Right ventricle myocardium superior (tissue), 1 donor: ENCODE measurements at places on chromosomes 13 and 19. TPM values are rescaled to one million over a fixed set of nuclear protein-coding genes. Genes with fewer than 3 reads are reported as not detected.

DNA sequence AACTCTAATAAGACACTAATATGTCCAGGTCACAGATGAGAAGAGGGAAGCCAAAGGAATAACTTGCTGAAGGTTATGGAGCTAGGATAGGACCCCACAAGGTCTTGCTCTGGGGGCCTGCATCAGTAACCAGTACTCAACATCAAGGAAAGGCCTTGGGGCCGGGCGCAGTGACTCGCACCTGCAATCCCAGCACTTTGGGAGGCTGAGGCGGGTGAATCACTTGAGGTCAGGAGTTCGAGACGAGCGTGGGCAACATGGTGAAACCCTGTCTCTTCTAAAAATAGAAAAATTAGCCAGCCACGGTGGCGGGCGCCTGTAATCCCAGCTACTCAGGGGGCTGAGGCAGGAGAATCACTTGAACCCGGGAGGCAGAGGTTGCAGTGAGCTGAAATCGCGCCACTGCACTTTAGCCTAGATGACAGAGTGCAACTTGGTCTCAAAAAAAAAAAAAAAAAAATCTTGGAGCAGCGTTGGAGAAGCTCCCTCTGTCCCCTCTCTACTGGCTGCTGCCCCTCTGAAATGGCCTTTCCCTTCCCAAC lies 1.8 kb downstream of the LONP1 start:
- no peak for DNase-seq

GRCh38 chr19:11284515-11284914 lies 11.4 kb upstream of the TSPAN16 start:
- no peak for DNase-seq

GRCh38 chr19:7578127-7578526 lies 17.5 kb upstream of the CAMSAP3 start:
- no peak for DNase-seq

- no peak for DNase-seq
Measured at GRCh38 chr13:51035978-51036377, 75.1 kb downstream of the C13orf42 start.

- DNase-seq: no peak
Measured at GRCh38 chr13:112113851-112114250, 46.9 kb downstream of the SOX1 start.

GRCh38 chr13:33940256-33940655 lies 122.3 kb downstream of the RFC3 start:
- no peak for DNase-seq

DNA sequence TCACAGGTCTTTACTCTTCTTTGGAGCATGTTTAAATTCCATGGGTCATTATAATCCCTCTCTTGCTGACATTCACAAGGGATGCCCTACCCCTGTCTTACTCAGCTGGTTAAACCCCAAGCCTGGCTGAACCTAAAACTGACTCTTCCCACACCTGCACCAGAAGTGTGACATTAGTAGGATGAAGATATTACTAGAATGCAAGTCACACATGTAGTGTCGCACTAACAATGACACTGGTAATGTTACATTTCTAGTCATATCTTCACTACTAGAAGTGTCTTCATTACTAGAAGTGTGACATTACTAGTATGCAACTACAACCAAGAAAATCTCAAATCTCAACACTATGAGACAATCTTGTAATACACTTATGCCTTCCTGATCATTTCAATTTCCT lies 14.2 kb downstream of the ZAR1L start:
- no peak for DNase-seq

GRCh38 chr13:77918391-77919245 lies at the start of gene EDNRB:
EDNRB (minus strand) TSS chr13:77918831; CDS start chr13:77918573, 258 bp downstream.
- DNase-seq: peak; percentile 73

GRCh38 chr19:20558011-20558410 lies 7.6 kb downstream of the ZNF737 start:
- DNase-seq: no peak

Gene KIR2DL1
- total RNA-seq: not detected

Gene ZNF69
- 4.7 TPM for total RNA-seq
